Cardiac fibroblast (primary cell): ENCODE measurements at places on chromosomes 6 and 20.

GRCh38 chr6:37187321-37188022 lies 17.5 kb downstream of the PIM1 start:
- no peak for DNase-seq

- no peak for DNase-seq
Measured at GRCh38 chr6:11330413-11330760, 97.9 kb upstream of the NEDD9 start.

GRCh38 chr6:16973051-16973450 lies 128.8 kb upstream of the STMND1 start:
- DNase-seq: no peak

- peak; percentile 26 for DNase-seq
Measured at GRCh38 chr20:62633598-62634329, 8.5 kb upstream of the SLCO4A1 start.

- no peak for DNase-seq
Measured at GRCh38 chr6:91633374-91634111, 1046.7 kb upstream of the MAP3K7 start.

DNA sequence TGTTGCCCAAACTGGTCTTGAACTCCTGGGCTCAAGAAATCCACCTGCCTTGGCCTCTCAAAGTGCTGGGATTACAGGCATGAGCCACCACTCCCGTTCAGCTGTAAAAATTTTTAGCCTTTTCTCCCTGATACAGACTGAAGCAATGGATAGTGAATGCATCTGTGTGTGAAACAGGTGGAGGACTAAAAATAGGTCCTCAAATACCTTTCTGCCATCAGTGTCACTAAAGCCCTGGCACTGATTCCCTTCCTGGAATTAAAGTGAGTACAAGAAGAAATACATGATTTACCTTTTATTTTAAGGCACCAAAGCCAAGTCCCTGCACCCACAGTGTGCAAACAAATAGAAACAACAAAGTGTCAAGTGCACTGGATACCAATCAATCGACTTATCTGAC lies 25.1 kb downstream of the TULP4 start:
- DNase-seq: no peak

GRCh38 chr6:7112741-7113313 lies 5.1 kb downstream of the RREB1 start:
- DNase-seq: no peak

DNA sequence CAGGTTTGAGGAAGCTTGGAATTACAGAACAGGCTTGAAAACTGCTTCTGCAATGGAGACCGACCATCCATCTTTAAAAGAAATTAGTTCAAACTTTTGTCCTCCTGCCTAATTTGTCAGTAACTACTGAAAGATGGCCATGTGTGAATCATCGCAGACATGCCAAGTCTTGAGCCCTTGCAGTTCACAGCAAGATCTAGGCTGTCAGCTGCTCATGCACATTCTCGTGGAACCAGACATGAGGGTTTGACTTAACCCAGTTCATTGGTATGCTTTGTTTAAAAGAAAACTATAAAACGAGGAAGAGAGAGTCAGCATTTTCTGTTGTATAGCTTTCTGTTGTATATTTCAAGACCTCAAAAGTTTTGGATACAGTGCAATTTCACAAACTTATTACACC lies 74.0 kb upstream of the SAMD5 start:
- DNase-seq: no peak
